ENCODE measurements at places on chromosomes 6 and 20.

DNA sequence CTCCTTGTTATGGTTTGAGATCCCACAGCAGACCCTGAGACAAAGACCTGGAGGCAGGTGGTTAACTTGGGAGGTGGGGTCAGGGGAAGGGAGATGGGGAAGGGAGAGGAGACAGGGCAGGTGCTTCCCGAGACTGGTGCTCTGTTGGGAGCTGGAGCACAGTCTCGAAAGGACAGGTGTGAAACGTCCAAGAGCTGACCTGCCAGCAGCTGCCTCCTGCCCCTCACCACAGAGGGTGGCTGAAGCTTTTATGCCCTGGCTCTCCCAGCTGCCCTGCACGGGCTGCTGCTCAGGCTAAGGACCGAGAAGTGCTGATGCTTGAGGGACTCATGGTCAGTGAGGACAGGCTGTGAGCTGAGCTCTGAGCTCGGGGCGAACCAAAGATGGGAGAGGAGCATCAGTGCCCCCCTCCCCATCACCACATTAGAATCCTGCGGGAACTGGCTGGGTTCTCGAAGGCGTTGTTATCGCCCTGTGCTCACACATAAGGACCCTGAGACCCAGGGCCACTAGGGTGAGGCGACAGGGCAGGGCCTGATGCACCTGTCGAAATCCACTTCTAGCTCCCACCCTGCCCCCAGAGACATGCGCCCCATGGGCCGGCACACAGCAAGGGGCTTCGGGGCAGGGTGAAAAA is 25.3 kb upstream of the CD93 start:
- H3K36me3 ChIP-seq, result no peaks in the 10 kb centered on the region
- no peaks in the 10 kb centered on the region for H3K27me3 ChIP-seq
- no peak for DNase-seq
- no peaks in the 10 kb centered on the region for H3K4me1 ChIP-seq
- H3K4me3 ChIP-seq, result no peak overlapping the region

GRCh38 chr6:107398001-107398400 is 61.4 kb downstream of the PDSS2 start:
- H3K36me3 ChIP-seq, result peaks cover 9% of the 10 kb centered on the region
- no peaks in the 10 kb centered on the region for H3K27me3 ChIP-seq
- H3K4me3 ChIP-seq, result no peak overlapping the region
- no peak for DNase-seq
- H3K27ac ChIP-seq, result no peak overlapping the region
- no peaks in the 10 kb centered on the region for H3K4me1 ChIP-seq

DNA sequence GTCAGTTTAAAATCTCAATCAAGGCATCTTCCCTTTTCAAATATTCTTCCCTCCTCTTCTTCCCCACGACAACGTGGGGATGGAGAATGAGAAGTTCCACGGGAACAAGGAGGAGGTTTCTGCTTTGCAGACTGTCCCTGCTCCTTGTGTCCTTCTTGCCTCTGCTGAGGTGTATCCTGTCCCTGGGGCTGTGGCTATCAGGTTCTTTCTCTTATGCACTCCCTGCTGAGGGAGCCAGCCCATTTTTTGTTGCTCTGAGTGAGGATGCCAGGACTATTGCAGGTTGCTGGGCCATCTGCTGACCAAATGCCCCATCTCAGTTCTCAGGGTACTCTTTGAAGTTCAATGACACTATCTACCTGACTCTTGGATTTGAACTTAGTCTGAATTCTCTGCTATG is 533.6 kb downstream of the RNF144B start:
- DNase-seq, result no peak
- H3K4me3 ChIP-seq, result no peak overlapping the region
- H3K27ac ChIP-seq, result no peak overlapping the region
- H3K4me1 ChIP-seq, result no peaks in the 10 kb centered on the region
- H3K27me3 ChIP-seq, result no peaks in the 10 kb centered on the region
- no peaks in the 10 kb centered on the region for H3K36me3 ChIP-seq

GRCh38 chr6:7314414-7314813 is 1.4 kb upstream of the SSR1 start:
- H3K27me3 ChIP-seq, result no peaks in the 10 kb centered on the region
- no peak for DNase-seq
- H3K36me3 ChIP-seq, result peaks cover 1% of the 10 kb centered on the region
- H3K27ac ChIP-seq, result no peak overlapping the region
- peaks cover 23% of the 10 kb centered on the region for H3K4me1 ChIP-seq

- H3K27ac ChIP-seq, result no peak overlapping the region
- peaks cover 23% of the 10 kb centered on the region for H3K4me1 ChIP-seq
- H3K36me3 ChIP-seq, result peaks cover 27% of the 10 kb centered on the region
- no peaks in the 10 kb centered on the region for H3K27me3 ChIP-seq
- H3K4me3 ChIP-seq, result no peak overlapping the region
- DNase-seq, result no peak
These were observed 10.0 kb downstream of the CEBPB start for GRCh38 chr20:50200482-50201104.

GRCh38 chr20:40583636-40584035 is 105.4 kb downstream of the MAFB start:
- no peak overlapping the region for H3K27ac ChIP-seq
- H3K4me1 ChIP-seq, result no peaks in the 10 kb centered on the region
- DNase-seq, result no peak
- no peaks in the 10 kb centered on the region for H3K27me3 ChIP-seq

DNA sequence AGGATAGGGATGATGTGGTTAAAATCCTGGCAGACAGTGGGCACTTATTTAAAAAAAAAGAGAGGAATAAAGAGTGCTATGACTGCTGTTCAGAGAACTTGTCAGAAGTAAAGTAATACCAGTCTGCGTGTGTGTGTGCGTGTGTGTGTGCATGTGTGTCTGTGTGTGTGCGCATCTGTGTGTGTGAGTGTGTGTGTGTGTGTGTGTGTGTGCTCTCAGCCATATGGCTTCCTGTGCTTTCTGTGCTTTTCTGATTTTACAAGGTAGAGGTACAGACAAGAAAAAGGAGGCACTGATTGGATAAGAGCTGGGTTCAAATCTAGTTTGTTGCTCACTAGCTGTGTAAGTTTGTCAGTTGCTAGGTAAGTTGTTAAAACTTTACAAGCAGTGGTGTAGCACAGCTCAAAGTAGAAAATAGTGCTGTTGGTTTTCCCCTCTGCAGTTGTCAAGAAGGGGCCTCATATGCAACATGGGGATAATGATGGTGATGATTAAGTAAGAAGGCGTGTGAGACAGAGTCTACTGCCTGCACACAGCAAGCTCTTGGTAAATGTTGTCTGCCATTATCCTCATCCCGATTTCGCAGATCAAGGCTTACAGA is 155.3 kb upstream of the ZNF217 start:
- no peak overlapping the region for H3K4me3 ChIP-seq
- H3K27me3 ChIP-seq, result no peaks in the 10 kb centered on the region
- no peaks in the 10 kb centered on the region for H3K36me3 ChIP-seq
- no peak for DNase-seq

DNA sequence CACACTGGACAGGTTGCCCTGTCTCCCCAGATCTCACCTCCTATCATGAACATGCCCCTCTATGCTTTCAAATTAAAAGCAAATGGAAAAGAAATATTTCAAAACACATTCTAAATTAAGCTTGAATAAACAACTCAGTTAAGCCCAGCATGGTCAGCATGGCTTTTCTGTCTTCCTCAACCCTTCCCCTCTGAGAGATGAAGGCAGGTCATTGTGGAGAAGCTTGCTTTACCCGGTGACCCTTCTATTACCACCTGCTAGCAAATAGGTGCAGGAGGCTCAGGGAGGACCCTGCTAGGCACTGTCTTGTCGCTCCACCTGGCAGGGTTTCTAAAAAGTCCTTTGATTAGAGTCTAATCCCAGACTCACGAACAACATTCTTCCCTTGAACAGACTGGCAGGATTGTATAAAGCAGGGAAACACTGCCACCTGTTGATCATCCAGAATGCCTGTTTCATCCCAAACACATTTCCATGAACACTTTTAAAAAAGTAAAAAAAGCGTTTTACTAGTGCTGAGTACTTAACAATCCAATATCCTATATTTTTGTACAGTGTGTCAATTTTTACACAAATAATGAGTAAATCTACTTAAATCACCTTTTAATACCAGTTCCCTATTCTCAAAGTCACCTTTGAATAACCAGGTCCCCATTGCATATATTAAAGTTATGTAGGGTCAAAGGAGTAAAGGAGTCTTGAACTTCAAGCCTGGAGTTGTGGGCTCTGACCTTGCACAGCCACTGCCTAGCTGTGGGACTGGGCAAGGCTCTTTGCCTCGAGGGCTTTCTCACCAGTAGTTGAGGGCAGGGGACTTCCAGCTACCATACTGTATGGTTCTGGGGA is 75.5 kb downstream of the GPR6 start:
- H3K36me3 ChIP-seq, result no peaks in the 10 kb centered on the region
- no peak overlapping the region for H3K4me3 ChIP-seq
- peaks cover 2% of the 10 kb centered on the region for H3K27me3 ChIP-seq
- no peak for DNase-seq
- no peaks in the 10 kb centered on the region for H3K4me1 ChIP-seq
- H3K27ac ChIP-seq, result no peak overlapping the region

DNA sequence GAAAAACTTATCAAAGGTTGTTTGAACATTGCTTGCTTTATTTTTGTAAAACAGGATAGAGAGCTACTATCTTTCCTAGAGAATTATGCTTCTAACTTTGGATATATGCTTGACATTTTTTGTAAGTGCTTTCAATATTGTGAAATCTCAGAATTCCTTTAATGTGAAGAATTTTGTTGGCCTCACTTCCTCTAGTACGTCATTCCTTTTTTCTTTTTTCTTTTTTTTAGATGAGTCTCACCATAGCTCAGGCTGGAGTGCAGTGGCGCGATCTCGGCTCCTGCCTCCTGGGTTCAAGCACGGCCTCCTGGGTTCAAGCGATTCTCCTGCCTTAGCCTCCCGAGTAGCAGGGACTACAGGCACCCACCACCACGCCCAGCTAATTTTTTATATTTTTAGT is 668.1 kb downstream of the RFPL4B start:
- no peaks in the 10 kb centered on the region for H3K36me3 ChIP-seq
- H3K27me3 ChIP-seq, result no peaks in the 10 kb centered on the region
- no peak overlapping the region for H3K4me3 ChIP-seq

- no peak for DNase-seq
- H3K36me3 ChIP-seq, result no peaks in the 10 kb centered on the region
- no peak overlapping the region for H3K4me3 ChIP-seq
- H3K4me1 ChIP-seq, result no peaks in the 10 kb centered on the region
- H3K27me3 ChIP-seq, result peaks cover 54% of the 10 kb centered on the region
These were observed 64.9 kb upstream of the BHLHE23 start for GRCh38 chr20:63071541-63072181.

- peak overlapping the region; percentile 67 for H3K27ac ChIP-seq
- no peaks in the 10 kb centered on the region for H3K36me3 ChIP-seq
- peaks cover 23% of the 10 kb centered on the region for H3K4me1 ChIP-seq
- no peak for DNase-seq
These were observed 46.4 kb upstream of the CCN2 start for GRCh38 chr6:131997429-131998153.

- no peaks in the 10 kb centered on the region for H3K4me1 ChIP-seq
- no peak for DNase-seq
- H3K27me3 ChIP-seq, result no peaks in the 10 kb centered on the region
- no peak overlapping the region for H3K27ac ChIP-seq
- peaks cover 5% of the 10 kb centered on the region for H3K36me3 ChIP-seq
- no peak overlapping the region for H3K4me3 ChIP-seq
These were observed 12.3 kb downstream of the MAP3K7 start for GRCh38 chr6:90574610-90575009.

- no peaks in the 10 kb centered on the region for H3K27me3 ChIP-seq
- H3K4me1 ChIP-seq, result no peaks in the 10 kb centered on the region
- no peak for DNase-seq
These were observed 68.1 kb downstream of the ADGB start for GRCh38 chr6:146666909-146667308.

DNA sequence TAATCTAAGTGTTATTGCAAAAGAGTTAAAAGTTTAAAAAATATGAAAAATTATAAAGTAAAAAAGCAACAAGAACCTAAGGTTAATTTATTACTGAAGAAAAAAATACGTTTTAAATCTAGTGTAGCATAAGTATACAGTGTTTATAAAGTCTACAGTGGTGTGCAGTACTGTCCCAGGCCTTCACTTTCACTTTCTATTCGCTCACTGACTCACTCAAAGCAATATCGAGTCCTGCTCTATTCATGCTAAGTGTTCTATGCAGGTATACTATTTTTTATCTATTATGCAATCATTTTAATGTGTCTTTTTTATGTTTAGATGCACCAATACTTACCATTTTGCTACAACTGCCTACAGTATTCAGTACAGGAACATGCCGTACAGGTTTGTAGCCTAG is 113.0 kb downstream of the MANEA start:
- H3K36me3 ChIP-seq, result no peaks in the 10 kb centered on the region
- H3K27me3 ChIP-seq, result no peaks in the 10 kb centered on the region
- no peaks in the 10 kb centered on the region for H3K4me1 ChIP-seq
- no peak for DNase-seq
- no peak overlapping the region for H3K4me3 ChIP-seq
- no peak overlapping the region for H3K27ac ChIP-seq

- H3K4me1 ChIP-seq, result peaks cover 35% of the 10 kb centered on the region
- no peaks in the 10 kb centered on the region for H3K36me3 ChIP-seq
- H3K27me3 ChIP-seq, result no peaks in the 10 kb centered on the region
- H3K27ac ChIP-seq, result peak overlapping the region; percentile 46
- DNase-seq, result no peak
- no peak overlapping the region for H3K4me3 ChIP-seq
These were observed 57.8 kb upstream of the PNRC1 start for GRCh38 chr6:89022798-89023197.

- H3K36me3 ChIP-seq, result peaks cover 92% of the 10 kb centered on the region
- no peak for DNase-seq
- no peaks in the 10 kb centered on the region for H3K27me3 ChIP-seq
- H3K4me3 ChIP-seq, result no peak overlapping the region
- no peak overlapping the region for H3K27ac ChIP-seq
These were observed 34.0 kb upstream of the PI16 start for GRCh38 chr6:36920546-36920945.

DNA sequence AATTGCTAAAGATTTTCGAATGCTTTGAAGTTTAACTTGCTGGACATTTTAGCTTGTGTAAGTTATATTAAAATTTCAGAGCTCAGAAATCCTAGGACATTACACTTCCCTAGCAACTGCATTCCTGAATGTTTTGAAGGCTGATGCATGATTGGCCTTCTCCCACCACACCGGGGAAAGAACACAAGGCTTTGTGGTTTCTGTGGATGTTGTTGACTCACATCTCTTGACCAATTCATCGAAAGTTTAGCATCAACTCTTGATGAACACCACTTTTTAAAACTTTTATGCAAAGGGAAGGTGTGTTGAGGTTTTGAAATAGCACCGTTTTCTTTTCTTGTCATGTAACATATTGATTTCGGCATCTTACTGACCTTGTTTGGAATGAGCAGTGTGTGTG is 81.1 kb downstream of the RIMS1 start:
- H3K27ac ChIP-seq, result no peak overlapping the region
- DNase-seq, result no peak
- H3K36me3 ChIP-seq, result no peaks in the 10 kb centered on the region

- H3K4me3 ChIP-seq, result no peak overlapping the region
- peaks cover 10% of the 10 kb centered on the region for H3K36me3 ChIP-seq
- no peaks in the 10 kb centered on the region for H3K27me3 ChIP-seq
These were observed 16.9 kb downstream of the RARS2 start for GRCh38 chr6:87572883-87573282.

GRCh38 chr20:53981752-53982437 is 88.5 kb downstream of the BCAS1 start:
- H3K4me3 ChIP-seq, result no peak overlapping the region
- no peaks in the 10 kb centered on the region for H3K4me1 ChIP-seq
- H3K27ac ChIP-seq, result no peak overlapping the region
- DNase-seq, result no peak
- peaks cover 5% of the 10 kb centered on the region for H3K27me3 ChIP-seq
